ENCODE measurements at places on chromosomes 5 and 9.

GRCh38 chr5:165143741-165144140 is 1638.3 kb downstream of the MAT2B start:
- no peak for DNase-seq

DNA sequence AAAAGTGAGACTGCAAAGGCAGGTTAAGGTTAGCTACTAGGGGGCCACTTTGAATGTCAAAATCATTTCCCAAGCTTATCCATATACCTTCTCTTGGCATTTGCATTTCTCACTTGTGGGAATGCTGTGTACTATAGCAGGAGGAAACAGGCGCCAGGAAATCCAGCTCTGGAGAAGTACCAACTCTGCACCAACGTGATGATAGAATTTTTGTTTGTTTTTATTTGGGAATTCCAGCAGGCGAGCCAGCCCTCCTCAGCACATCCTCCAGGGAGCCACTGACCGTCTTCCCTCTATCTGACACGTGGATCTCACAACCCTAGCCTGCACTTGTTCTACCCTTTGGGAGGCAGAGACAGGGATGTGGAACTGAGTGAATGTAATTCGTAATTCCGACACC is 318.0 kb downstream of the ACTL7B start:
- no peak for DNase-seq

DNA sequence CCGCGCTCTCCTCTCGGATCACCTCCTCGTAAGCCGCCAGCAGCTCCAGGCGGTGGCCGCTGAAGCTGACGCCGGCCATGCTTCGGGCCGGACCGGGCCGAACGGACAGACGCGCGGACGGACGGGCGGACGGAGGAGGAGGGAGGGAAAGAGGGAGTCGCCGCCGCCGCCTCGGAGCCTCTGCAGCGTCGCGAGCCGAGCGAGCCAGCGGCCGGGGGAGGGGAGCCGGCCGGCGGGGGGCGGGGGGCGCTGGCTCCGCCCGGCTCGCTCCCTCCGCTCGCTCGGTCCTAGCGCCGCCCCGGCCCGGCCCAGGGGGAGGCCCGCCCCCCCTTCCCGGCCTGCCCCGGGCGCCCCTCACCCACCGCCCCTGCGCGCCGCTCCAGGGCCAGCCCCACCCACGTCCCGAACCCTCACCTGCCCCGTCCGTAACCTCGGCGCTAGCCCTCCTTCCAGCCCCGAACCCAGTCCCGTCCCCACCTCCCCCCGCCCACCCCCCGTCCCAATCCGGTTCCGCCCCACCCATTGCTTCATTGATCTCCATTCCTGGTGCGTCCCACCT is at the start of gene DBN1:
Gene DBN1, minus strand, starts transcription at position 192 of the 559 bp plus-strand sequence. Its CDS starts 113 bp downstream, at position 79.
- DNase-seq: no peak

DNA sequence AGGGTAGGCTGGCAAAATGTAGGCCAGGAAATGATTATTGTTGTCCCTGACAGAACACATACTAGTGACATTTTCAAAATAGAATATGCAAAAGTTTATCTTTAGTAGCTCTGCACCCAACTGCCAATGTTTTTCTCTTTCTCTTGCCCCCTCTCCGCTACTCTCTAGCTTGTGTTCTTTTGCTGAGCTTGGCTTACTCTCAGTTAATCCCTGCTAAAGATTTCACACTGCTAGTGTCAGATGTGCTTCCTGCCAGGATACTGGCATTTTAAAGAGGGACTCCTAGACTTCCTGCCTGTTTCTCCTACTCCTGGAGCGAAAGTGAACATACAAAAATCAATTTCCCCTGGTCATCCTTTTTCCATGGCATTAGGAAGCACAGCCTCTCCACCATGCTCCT is 260.5 kb downstream of the ARRDC3 start:
- DNase-seq: no peak

DNA sequence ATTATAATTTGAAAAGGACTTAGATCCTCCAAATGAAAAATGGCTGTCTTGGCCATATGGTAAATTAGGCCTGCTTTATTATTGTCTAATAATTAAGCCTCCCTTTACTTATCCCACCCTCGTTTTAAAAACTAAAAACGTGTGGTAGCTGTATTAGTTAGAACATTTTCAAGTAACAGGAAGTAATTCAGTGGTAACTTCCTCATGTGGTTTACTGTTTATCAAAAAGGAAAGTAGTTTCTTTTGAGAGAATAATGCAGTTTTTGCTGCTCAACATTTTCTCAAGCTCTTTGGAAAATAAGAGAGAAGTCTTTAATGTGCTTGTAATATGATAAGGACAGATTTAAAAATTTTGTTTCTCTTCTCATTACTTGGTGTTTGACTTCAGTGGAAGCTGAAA is 26.0 kb downstream of the ZCCHC7 start:
- DNase-seq: no peak

DNA sequence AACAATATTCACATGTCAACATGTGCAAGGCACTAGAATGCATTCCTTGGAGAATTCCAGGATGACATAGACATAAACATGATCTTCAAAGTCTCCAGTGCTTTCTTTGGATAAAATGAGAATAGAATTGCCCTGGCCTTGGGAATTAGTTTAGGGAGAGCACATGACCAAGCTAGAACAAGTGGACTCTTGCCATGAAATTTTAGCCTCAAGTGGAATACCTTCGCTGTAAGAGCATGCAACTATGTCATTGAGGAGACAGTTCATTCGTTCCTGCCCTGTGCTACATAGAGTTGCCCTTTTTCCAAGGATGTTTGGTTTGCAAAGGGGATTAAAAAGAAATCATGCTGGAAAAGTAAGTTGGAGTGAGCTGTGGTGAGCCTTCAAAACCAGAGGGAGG is 42.7 kb downstream of the ZFAND5 start:
- DNase-seq: no peak

GRCh38 chr5:154257046-154257445 is 66.5 kb downstream of the GALNT10 start:
- DNase-seq: no peak

- no peak for DNase-seq
Measured at GRCh38 chr9:5586391-5586802, 42.5 kb upstream of the RIC1 start.

- DNase-seq: no peak
Measured at GRCh38 chr5:15791859-15792258, 291.9 kb downstream of the FBXL7 start.

DNA sequence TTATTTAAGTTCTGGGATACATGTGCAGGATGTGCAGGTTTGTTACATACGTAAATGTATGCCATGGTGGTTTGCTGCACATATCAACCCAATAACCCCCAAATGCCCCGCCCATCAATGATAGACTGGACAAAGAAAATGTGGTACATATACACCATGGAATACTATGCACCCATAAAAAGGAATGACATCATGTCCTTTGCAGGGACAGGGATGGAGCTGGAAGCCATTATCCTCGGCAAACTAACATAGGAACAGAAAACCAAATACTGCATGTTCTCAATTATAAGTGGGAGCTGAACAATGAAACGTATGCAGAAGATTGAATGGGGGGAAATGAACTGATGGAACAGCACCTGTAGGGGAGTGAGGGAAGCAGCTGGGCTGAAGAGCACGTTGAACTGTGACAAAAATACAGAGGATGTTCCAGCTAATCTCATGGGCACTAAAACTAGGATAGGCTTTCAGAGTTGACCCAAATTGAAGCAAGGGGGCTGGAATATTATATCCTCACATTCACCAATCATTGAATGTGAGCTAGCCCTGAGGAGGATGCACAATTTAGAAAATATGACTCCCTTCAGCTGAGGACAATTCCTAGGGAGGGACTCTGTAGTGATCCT is 70.5 kb upstream of the OSMR start:
- no peak for DNase-seq

DNA sequence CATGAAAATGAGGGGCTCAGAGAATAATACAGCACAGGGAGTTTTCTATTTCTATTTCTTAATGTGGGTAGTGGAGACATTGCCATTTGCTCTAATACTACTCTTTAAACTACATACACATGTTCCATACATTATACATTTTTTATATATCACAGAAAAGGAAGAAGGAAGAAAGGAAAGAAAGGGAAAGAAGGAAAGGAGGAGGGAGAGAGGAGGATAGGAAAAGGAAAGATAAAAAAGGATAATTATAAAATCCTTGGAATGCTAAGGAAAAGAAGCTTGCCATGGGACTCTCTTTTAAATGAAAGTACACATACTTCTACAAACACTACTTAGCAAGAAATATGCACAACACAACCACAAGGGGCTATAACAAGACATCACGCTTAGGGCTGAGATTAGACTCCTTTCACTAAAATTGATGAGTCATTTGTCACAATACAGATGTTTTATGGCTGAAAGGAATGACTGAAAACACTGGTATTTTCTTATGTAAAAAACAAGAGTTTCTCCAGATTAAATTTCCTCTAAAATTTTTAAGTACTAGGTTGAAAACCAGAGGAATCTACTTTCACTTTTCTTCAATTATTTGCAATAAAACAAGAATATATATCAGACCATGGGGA is 219.8 kb downstream of the ARL15 start:
- no peak for DNase-seq

- DNase-seq: no peak
Measured at GRCh38 chr5:36029914-36030313, 36.8 kb downstream of the UGT3A2 start.

GRCh38 chr5:81398741-81399140 is 4.8 kb upstream of the ACOT12 start:
- DNase-seq: no peak

DNA sequence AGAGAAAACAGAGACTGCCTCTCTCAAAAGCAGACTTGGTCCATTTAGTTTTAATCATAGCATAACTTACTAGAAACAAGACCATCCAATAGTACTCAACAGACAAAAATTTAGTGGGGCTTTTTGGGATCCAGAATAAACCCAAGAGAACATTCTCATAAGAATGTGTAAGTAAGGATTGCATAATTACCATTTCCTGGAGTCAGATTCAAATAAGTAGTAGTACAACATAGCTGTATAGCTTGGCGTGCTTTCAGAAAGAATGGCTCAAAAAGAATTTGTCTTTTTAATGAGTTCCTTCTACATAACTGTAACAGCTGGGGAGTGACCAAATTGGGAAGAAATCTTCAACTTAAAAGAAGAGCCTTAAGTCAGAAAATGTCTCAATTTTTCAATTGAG is 145.4 kb downstream of the DENND1A start:
- no peak for DNase-seq

DNA sequence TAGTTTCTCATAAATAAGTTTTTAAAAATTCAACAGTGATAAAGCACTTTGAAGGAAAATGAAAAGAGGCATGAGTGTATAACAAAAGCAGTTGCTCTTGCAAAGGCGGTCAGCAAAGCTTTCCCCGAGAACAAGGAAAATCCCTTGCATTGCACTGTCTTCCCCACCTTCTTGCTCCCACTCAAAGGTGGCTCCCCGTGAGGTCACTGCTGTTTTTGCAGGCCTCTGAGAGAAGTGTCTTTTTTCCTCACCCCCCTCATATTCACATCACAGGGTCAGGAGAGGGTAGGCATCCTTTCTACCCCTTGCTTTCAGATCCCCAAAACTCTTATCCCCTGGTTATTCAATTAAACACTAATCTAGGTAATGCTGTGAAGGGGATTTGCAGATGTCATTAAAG is 15.2 kb upstream of the SLC36A1 start:
- DNase-seq: no peak

DNA sequence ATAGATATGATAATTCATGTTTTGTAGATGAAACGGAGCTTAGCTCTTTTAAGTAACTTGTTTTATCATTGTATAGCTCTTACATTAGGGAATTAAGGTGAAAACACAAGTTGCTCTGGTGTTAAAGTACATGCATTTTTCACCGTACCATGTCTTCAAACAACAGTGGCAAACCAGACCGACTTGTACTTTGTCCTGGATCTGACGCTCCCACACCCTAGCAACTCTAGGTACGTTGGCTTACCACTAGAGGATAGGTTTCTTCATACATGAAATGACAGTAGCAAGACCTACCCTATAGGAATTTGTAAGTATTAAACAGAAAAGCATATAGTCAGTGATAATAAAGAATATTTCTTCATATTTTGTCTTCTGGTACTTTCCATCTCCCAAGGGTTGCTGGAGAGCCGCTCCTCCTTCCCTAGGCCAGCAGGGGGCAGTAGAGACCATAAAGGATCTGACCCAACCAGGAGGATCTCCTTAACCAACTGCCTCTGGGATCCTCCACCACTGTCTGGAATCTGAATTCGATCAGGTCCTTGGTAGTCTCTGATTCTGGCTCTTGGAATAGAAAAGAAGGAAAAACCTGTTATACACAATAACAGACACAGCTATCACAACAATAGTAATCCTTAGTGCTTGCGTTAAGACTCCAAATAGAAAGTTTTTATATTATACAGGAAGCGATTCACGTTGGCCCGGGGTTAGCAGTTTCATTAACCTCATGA is 136.7 kb downstream of the CAVIN4 start:
- DNase-seq: peak; percentile 16

DNA sequence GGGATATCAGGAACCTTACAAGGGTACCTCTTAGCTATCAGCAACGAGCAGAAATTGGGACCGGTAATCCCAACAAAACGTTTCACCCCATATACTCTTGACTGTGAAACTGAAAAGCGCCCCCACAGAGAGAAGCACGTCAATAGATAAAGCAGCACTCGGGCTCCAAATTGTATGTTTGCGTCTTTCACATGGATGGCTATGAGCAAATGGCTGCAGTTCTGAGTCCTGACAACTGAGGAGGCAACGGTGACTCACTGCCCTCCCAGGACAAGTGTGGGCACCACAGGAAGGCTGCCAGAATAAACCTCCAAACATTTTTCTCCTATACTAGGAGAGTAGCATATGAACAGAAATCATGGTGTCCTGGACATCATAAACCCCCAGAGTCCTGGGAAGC is 36.6 kb downstream of the SEMA4D start:
- peak; percentile 50 for DNase-seq

- DNase-seq: no peak
Measured at GRCh38 chr9:93054758-93055704, 3.5 kb upstream of the SUSD3 start.

- no peak for DNase-seq
Measured at GRCh38 chr9:88786291-88787079, 204.8 kb upstream of the S1PR3 start.

GRCh38 chr9:132042324-132042723 is 37.3 kb downstream of the MED27 start:
- DNase-seq: no peak

- DNase-seq: no peak
Measured at GRCh38 chr5:7548596-7548995, 152.7 kb downstream of the ADCY2 start.

GRCh38 chr9:76564297-76564696 is 105.3 kb downstream of the GCNT1 start:
- no peak for DNase-seq

- DNase-seq: no peak
Measured at GRCh38 chr5:1489754-1490153, 34.0 kb downstream of the LPCAT1 start.

DNA sequence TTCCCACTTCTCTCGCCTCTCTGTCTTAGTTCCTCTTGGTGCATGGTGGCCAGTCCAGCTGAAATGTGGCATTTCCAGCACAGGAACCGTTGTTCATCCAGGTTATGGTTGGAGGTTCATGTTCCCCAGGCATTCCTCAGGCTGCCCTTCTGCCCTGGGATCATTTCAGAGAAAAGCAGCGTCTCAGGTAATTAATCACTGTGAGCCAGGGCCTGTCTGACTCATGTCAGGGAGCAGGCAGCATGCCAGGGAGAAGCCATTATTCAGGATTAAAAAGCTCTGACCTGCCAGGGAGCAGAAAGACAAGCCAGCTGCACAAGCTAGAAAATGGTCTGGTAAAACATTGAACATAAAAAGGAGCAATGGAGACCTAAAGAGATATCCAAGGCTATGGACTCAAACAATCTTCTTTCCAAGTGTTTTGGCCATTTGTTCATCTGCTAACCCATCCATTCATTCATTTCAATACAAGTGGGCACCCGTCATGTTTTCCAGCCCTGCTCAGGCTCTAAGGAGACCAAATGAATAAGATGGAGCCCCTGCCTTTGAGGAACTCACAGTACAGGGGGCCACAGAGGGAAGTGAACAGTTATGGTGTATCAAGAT is 241.4 kb downstream of the DRD1 start:
- no peak for DNase-seq
